Activated CD4-positive, alpha-beta T cell treated with anti-CD3 and anti-CD28 coated beads, Interleukin-2, amount 10 ng/mL, durations not matched to agents 7 days and 5 days (primary cell): ENCODE measurements at places on chromosomes 6 and 20. TPM values are rescaled to one million over a fixed set of nuclear protein-coding genes. Genes with fewer than 3 reads are reported as not detected.

Gene TMEM244
- total RNA-seq: not detected

Gene PLTP
- 0.81 TPM for total RNA-seq

Gene GSTA3
- total RNA-seq: not detected

DNA sequence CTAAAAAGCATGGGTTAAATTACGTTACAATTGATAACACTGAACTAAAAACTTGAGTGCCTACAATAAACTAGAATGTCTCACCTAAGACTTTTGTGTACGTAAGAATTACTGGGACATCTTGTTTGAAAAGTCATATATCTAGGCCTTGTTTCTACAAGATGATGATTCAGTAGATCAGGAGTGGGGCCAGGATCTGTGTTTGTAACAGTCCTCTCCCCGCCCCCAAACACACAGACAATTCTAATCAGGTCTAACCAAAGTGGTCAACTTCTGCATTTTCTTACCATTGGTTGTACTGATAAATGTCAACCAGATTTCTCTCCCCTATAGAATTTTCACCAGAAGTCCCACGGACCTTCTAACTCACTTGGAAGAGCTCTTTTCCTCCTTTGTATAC lies 56.9 kb downstream of the RAMACL start:
- H3K27ac ChIP-seq: no peak overlapping the region
- no peaks in the 10 kb centered on the region for H3K4me1 ChIP-seq
- no peak for DNase-seq

DNA sequence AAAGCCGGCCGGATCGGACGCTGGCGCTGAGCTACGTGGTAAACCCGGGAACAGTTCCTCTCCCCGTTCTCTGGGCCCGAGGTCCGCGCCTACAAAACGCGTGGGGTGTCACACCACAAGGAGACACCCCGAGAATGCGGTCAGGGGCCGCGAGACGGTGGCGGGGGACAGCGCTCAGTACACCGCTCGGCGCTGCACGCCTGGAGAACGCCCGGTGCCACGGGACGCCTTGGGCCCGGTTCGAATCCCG lies 670 bp downstream of the NCOA5 start:
- H3K27ac ChIP-seq: peak overlapping the region; percentile 92
- peak overlapping the region; percentile 88 for H3K4me3 ChIP-seq
- peaks cover 47% of the 10 kb centered on the region for H3K4me1 ChIP-seq

DNA sequence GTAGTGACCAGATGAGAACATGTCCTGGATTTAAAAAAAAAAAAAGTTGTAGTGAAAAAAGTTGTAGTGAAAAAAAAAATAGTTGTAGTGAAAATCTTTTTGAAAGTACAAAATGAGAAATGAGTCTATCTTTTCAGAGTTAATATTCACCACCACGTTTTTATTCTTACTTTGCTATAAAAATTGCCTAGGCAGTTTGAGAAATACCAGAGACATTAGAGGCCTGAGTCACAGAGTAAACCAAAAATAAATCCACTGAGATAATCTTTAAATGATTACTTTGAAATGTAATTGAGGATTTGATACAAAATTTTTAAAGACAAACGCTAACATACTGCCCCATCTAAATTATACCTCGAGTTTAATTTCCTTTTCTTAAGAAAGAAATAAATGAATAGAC lies 101.2 kb upstream of the TIAM2 start:
- no peak for DNase-seq
- H3K36me3 ChIP-seq: no peaks in the 10 kb centered on the region
- no peaks in the 10 kb centered on the region for H3K27me3 ChIP-seq
- no peaks in the 10 kb centered on the region for H3K4me1 ChIP-seq
- H3K4me3 ChIP-seq: no peak overlapping the region

GRCh38 chr6:37761554-37762271 lies 57.8 kb upstream of the ZFAND3 start:
- no peak overlapping the region for H3K27ac ChIP-seq
- no peaks in the 10 kb centered on the region for H3K4me1 ChIP-seq
- DNase-seq: no peak
- H3K36me3 ChIP-seq: no peaks in the 10 kb centered on the region

DNA sequence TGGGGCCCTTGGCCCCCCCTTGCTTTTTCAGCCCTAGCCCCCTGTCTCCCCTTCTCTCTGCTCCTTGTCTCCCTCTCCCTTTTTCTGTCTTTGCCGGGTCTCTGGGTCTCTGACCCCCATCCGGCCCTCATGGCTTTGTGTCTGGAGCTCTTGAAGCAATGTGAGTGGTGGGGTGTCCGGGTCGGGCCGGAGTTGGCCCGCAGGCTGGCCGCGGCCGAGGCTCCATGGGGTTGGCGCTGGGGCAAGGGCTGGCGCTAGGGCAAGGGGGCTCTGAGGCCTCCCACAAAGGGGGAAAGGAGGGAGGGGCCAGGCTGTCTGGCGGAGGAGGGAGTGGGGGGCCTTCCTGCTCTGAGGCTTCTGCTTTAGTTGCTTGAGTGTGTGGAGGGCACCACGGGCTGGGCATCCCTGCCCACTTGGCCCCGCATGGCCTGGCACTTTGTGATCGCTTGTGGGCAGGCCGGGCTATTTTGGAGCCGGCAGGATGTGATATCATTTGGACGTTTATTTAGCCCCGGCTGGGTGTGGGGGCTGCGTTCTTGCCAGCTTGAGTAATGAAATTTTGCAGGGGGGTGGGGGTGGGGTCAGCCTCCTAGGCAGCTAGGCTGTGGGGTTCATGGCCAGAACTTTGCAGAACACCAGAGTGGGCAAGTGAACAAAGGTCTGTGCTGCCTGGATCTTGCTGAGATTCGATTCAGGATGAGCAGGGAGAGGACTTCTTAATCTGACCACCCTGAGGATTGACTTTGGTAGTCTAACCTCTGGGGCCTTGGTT lies 78.7 kb upstream of the MYL9 start:
- no peak for DNase-seq
- H3K36me3 ChIP-seq: no peaks in the 10 kb centered on the region
- H3K4me1 ChIP-seq: peaks cover 64% of the 10 kb centered on the region
- H3K27me3 ChIP-seq: no peaks in the 10 kb centered on the region

DNA sequence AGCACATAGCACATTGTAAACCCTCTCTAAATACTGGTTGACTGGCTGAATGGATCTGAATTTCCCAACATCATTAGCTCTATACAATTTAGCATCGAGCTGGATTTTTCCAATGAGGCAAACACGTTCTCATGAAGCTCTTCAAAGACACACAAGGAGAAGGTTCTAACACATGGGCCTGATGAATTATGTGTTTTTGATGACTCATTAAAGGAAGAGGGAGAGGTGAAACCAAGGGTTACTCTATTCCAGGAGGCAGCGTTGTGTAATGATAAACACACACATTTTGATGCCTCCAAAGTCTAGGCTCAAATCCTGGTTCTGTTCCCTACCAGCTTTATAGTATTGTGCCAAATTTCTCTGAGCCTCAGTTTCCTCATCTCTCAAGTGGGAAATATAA lies 84.3 kb downstream of the PFDN4 start:
- DNase-seq: no peak
- no peaks in the 10 kb centered on the region for H3K36me3 ChIP-seq
- H3K4me1 ChIP-seq: no peaks in the 10 kb centered on the region
- H3K4me3 ChIP-seq: no peak overlapping the region

GRCh38 chr20:38092915-38093314 lies 59.4 kb downstream of the RPRD1B start:
- H3K4me1 ChIP-seq: peaks cover 42% of the 10 kb centered on the region
- H3K27me3 ChIP-seq: no peaks in the 10 kb centered on the region
- DNase-seq: no peak
- no peak overlapping the region for H3K4me3 ChIP-seq
- H3K36me3 ChIP-seq: peaks cover 15% of the 10 kb centered on the region

DNA sequence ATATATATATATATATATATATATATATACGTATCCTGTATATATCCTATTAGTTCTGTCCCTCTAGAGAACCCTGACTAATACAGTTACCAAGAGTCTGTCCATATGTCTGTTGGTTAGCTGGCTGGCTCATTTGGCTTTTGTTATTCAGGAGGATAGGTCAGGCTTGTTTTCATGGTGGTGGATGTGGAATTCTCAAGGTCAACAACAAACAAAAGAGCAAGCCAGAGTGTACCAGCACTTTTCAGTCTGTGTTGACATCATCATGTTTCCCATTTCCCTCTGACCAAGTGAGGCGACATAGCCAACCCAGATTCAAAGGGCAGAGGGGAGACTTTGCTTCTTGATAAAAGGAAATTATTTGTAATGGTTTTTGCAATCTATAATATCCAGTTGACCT lies 88.5 kb upstream of the PTCHD4 start:
- H3K36me3 ChIP-seq: no peaks in the 10 kb centered on the region
- no peaks in the 10 kb centered on the region for H3K4me1 ChIP-seq
- H3K27me3 ChIP-seq: no peaks in the 10 kb centered on the region
- DNase-seq: no peak
- H3K4me3 ChIP-seq: no peak overlapping the region

- no peak for DNase-seq
- no peak overlapping the region for H3K4me3 ChIP-seq
- H3K4me1 ChIP-seq: no peaks in the 10 kb centered on the region
- H3K27me3 ChIP-seq: no peaks in the 10 kb centered on the region
- no peaks in the 10 kb centered on the region for H3K36me3 ChIP-seq
Observed at GRCh38 chr6:139433631-139434419, 59.4 kb upstream of the CITED2 start.

DNA sequence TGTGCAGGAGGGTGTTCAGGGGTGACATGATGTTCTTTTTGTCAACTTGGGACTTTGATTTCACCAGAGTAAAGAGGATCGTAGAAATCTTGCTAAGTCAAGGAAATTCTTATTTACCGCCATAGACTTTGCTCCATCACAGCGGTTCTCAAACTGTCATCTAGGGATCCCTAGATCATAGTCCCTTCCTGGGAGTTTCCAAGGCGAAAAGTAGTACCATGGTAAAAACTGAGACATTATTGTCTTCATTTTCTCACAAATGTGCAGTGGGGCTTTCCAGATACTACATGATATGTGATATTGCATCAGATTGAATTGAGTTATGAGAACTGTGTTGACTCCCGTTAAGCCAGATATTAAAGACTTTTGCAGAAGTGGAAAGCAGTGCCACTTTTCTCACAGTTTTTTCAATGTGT lies 79.7 kb downstream of the JARID2 start:
- H3K4me3 ChIP-seq: no peak overlapping the region
- H3K36me3 ChIP-seq: peaks cover 9% of the 10 kb centered on the region
- H3K27me3 ChIP-seq: no peaks in the 10 kb centered on the region
- peaks cover 86% of the 10 kb centered on the region for H3K4me1 ChIP-seq

DNA sequence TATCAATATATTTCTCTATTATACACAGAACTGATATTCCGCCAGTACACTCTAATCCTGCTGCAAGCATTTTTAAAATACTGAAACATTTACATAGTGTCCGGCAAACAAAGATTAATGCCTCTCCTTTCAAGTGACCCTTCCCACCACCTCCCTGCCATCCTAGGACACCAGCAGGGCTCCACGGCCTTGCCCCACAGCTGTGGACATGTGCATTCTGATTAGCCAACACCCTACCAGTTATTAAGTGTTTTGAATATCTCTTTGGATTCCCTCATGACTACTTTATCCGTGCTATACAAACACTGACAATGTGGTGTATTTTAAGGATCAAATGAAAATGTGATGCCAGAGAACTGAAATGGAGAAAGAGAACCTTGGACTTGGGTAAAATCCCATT lies 615.1 kb downstream of the KIF16B start:
- no peak overlapping the region for H3K27ac ChIP-seq
- H3K4me3 ChIP-seq: no peak overlapping the region
- H3K27me3 ChIP-seq: no peaks in the 10 kb centered on the region
- H3K4me1 ChIP-seq: no peaks in the 10 kb centered on the region

GRCh38 chr6:43250992-43251373 lies 7.7 kb downstream of the TTBK1 start:
- no peak overlapping the region for H3K4me3 ChIP-seq
- H3K36me3 ChIP-seq: no peaks in the 10 kb centered on the region
- peaks cover 24% of the 10 kb centered on the region for H3K27me3 ChIP-seq
- no peak for DNase-seq
- H3K27ac ChIP-seq: no peak overlapping the region
- H3K4me1 ChIP-seq: peaks cover 25% of the 10 kb centered on the region

DNA sequence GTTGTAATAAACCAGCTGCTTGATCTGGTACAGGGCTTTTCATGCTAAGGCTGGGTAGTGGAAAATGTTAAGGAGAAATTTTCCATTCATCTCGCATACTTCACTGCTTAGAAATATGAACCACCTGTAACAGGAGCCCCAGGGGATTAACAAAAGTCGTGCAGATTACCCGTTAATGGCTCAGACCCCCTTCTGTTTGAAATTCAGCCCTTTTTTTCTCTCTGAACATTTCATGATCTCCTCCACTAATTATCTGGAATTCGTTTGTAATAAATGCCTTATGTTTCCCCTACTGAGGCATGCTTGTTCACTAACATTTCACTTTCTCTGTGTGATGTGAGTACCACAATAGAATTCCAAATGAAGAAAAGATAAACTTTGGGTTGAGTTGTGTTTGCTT lies 336.4 kb upstream of the HSF2 start:
- H3K36me3 ChIP-seq: no peaks in the 10 kb centered on the region
- no peak overlapping the region for H3K4me3 ChIP-seq
- H3K27ac ChIP-seq: no peak overlapping the region
- no peaks in the 10 kb centered on the region for H3K4me1 ChIP-seq

GRCh38 chr6:7268816-7269555 lies 44.0 kb downstream of the SSR1 start:
- H3K27me3 ChIP-seq: no peaks in the 10 kb centered on the region
- no peaks in the 10 kb centered on the region for H3K36me3 ChIP-seq
- H3K4me1 ChIP-seq: no peaks in the 10 kb centered on the region
- DNase-seq: no peak
- no peak overlapping the region for H3K4me3 ChIP-seq
- no peak overlapping the region for H3K27ac ChIP-seq
